ENCODE measurements at places on chromosomes 16 and 17.

DNA sequence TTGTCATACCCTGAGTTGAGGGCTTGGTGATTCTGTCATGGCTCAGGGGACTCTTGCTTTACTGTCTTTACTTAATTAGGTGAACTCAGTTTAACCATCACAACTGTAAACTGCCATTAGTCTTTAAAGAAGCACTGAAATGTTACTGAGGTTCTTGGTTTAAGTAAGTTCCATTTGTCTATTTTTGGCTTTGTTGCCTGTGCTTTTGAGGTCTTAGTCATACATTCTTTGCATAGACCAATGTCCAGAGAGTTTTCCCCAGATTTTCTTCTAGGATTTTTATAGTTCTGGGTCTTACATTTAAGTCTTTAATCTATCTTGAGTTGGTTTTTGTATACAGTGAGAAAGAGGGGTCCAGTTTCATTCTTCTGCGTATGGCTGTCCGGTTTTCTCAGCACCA, 137.5 kb downstream of the SOCS1 start:
- DNase-seq: no peak

DNA sequence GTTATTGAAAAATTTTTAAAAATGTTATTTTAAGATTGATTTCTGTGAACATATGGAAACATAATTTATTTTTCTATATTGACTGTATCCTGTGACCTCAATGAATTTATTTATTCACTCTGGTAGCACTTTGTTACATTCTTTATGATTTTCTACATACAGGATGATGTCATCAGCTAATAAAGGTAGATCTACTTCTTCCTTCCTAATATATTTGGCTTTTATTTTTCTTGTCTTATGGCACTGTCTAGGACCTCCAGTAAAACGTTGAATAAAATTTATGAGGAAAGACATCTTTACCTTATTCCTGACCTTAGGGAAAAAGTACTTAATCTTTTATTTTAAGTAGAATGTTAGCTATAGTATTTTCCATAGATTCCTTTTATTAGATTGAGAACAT, 78.8 kb upstream of the MAF start:
- DNase-seq: no peak

DNA sequence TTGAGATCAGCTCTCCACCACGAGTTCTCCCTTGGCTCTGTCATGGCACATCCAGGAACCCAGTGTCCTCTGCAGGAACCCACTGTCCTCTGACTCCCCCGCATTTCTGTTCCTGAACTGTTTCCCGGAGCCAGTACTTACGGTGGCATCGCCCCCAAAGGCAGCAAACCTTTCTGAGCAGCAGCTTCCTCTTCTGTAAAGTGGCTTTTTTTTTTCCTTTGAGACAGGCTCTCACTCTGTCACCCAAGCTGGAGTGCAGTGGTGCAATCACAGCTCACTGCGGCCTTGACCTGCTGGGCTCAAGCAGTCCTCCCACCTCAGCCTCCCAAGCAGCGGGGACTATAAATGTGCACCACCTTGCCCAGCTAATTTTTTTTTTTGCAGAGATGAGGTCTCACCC, 32.2 kb downstream of the NAGPA start:
- no peak for DNase-seq

- DNase-seq: no peak
These were observed 386.4 kb upstream of the TNRC6C start for GRCh38 chr17:77572065-77572601.

DNA sequence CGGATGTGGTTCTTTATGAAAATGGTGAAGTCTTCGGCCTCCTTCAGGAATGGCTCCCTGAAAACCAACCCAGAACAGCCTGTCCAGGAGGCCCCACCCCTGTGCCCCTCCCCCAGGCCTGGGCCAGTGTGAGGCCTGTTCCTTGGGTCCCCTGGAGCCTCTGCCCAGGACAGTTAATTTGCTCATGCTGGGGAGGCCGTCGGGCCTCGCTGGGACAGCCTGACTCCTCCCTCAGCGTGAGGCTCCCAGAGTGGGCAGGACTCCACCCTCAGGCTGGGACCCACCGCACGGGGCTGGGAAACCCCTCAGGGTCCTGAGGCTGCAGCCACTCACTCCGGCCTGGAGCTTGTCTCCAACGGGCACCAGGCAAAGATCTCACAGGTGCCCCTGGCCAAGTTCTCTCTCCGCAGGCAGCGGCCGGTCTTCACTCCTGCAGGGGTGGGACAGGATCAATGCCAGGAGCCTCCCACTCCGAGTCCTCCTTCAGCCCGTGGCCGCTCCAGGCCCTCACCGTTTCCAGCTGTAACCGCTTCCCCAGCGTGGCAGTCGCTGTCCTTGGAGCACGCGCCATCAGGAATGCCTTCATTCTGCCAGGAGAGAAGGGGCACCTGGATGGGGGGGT, 5.8 kb downstream of the P2RX5 start:
- DNase-seq: no peak

- no peak for DNase-seq
These were observed 497.8 kb upstream of the ZFHX3 start for GRCh38 chr16:73545755-73546154.

GRCh38 chr17:64982139-64982915, 63.0 kb upstream of the LRRC37A3 start:
- DNase-seq: no peak

GRCh38 chr16:12588510-12588909, 215.2 kb downstream of the CPPED1 start:
- no peak for DNase-seq

GRCh38 chr17:45641541-45641940, 142.6 kb upstream of the CRHR1 start:
- no peak for DNase-seq

DNA sequence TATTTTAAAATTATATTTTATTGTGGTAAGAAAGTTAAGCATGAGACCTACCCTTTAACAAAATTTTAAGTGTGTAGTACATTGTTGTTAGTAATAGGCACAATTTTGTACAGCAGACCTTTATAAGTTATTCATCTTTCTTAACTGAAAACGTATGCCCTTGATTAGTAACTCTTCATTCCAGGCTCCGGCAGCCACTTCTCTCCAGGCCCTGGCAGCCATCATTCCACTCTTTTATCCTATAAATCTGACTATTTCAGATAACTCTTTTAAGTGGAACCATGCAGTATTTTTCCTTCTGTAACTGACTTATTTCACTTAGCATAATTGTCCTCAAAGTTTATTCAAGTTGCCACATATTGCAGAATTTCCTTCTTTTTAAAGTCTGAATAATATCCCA, 348.2 kb downstream of the CDH11 start:
- no peak for DNase-seq

DNA sequence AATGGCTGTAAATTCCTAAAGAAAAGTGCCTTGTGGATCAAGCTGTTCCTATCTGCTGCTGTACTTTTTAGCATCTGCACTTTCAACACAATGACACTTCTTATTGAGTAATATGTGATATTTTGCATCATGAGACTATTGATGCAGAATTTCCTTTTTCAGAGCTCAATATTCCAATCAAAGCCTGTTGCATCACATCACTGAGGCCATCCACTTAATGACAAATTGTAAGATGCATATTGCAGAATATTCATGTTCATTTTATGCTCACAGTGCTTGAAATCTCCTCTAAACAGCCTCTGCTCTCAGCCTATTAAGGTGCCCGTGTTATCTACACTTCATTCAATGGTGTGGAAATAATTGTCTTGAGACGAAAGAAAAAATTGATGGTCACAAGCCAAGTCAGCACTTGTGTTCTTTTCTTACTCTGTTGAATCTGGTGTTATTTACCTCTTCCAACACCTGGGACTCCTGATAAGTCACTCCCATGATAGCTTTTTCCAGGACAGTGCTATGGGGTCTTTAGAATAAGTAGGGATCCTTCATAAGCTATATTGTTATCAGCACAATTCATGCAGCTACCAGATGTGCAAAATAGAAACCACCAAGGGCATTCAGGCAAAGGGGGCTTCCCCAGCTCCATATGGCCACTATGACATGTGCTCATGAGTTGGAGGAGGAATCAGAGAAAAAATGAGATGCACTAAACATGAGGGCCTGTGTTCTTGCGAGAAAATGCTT, 9.3 kb upstream of the SKAP1 start:
- no peak for DNase-seq

DNA sequence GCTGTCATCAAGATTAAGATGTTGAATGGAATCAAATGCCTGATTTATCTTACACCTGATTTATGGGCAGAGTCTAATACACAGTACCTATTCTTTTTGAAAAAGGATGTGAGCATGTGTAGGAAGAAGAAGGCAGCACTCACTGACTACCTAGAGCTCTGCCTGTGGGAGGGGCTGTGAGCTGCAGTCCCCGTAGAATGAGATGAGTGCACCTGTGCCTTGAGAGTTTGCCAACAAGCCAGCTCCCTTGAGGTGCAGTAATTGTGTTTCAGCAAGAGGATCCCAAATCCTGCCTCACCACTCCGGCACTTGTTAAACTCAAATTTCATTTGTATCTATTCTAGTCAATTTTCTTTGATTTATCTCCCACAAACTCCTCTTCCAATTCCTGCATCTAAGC, 46.0 kb downstream of the CDH11 start:
- no peak for DNase-seq

DNA sequence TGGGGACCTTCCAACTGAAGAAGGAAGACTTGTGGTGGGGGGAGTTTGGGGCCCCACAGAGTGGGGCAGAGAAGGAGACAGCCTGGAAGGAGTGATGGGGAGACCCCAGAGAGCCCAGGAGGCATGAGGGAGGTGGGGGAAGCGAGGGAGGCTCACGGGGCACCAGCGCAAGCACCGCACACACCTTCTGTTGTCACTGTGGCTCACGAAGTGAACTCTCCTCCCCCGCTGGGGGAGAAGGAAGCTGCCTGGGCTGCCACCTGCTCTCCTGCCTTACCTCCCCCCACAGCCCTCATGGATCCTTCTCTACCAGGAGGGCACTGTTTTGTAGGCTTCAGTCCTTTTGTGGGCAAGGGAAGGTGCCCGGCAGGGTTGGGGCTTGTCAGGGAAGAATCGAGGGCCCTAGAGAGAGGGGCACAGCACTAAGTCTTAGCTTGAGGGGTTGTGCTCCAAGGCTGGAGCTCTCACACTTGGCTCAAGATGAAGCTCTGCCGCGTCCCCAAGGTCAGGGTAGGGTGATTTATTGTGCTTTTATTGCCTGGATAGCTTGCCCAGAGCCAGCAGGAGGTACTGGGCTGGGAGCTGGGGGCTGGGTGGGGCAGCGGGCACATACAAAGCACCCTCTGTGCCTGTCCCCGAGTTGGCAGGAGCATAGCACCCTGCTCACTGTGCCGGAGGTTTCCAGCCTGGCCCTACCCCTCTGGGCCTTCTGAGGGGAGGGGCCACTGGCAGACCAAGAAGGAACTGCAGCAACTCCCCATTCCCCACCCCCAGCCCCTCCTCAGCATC, 4.6 kb upstream of the STARD3 start:
- no peak for DNase-seq

GRCh38 chr16:17574256-17574655, 103.5 kb upstream of the XYLT1 start:
- no peak for DNase-seq

DNA sequence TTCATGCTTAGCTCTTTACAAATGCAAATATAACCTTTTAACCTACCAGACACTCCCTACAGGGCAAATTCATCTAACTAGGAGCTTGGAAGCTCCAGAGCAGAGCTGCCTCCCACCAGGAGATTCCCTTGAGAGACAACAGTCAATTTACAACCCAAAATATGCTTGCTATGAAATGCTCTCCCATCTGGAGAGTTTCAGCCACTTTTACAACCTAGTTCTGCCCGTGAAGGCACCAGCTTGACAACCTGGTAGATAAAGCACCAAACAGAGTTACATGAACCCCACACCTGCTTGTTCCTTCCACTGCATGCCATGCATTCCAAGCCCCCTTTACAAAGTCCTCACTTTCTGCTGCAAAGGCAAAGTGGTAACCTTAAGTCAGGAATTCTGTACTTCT, 215.3 kb upstream of the KIF2B start:
- DNase-seq: no peak

DNA sequence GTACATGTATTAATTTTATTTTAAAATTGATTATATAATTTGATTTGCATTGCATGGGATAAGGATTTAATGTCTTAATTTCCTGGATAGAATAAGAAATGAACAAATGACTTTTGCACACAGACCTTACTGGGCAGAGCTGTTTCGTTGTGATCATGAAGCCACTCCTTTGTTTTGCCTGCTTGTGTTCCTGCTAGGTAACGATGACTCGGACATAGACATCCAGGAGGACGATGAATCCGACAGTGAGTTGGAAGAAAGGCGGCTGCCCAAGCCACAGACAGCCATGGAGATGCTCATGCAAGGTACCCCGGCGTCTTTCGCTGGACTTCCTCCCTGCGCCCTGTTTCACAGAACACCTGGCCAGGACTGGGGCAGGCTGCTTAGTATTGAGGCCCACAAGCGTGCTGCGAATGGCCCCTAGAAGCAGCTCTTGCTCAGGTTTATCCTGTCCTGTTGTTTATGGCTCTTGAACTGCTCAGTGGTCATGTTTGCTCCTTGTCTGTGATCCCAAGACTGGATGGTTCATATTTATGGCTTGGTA, 29.6 kb downstream of the CLUAP1 start:
- no peak for DNase-seq

DNA sequence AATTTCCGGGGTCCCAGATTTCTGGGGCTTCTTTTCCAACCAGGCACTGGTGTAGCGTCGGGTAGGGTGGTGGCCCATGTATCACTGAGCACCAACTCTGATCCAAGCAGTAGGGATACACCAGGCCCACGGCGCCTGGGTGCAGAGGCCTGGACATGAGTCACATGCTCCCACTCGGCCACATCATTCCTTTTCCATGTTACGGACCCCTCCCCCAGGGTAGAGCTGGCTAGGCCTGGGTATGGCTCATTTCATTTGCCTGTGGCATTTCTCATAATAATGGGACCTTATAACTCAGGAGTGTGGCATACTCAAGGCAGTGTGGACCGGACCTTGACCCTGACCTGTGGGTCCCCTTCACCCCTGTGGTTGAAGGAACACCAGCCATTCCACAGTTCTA, 18.0 kb upstream of the NDRG4 start:
- no peak for DNase-seq

GRCh38 chr16:85033171-85033570, 5.6 kb downstream of the KIAA0513 start:
- DNase-seq: no peak

DNA sequence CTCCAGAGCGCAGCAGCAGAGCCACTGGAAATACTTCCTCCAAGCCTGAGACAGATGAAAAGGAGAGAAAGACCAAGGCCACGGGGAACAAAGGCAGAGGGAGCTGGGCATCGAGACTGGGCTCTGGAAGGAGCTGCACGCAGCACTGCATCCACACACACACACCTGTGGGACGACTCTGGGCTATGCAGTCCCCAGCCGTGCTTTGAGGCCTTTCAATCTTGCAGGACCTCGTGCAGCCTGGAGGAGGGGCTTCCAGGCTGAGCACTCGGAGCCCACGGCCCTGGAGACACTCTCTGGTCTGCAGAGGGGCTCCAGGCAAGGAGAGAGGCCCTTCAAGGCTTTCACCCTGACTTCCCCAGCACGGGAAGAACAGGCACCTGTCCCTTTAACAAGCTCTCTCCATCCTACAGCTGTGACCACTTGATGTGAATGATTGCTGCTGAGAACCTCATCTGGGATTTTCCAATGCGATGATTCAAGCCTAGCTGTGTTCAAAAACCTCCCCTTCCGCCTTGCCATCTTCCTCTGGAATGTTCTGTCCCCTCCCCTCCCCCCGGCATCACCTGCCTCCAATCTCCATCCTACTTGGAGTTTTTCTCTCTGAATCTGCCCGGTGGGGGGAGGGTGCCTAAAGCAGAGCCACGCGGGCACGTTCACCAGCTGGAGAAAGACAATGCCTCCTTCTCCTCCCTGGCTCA, 37.5 kb downstream of the RBFOX3 start:
- DNase-seq: no peak

Data from neural crest cell (in vitro differentiated cells).